ENCODE measurements at places on chromosomes 5 and 9. TPM values are rescaled to one million over a fixed set of nuclear protein-coding genes. Genes with fewer than 3 reads are reported as not detected.

The SAXO1 gene
- total RNA-seq, result not detected

The PCDHB15 gene
- total RNA-seq, result 1.8 TPM

The SPATA31C1 gene
- not detected for total RNA-seq

The GAS1 gene
- 61.3 TPM for total RNA-seq

The SYNPO gene
- total RNA-seq, result 8.4 TPM

The DRD1 gene
- total RNA-seq, result 0.80 TPM

DNA sequence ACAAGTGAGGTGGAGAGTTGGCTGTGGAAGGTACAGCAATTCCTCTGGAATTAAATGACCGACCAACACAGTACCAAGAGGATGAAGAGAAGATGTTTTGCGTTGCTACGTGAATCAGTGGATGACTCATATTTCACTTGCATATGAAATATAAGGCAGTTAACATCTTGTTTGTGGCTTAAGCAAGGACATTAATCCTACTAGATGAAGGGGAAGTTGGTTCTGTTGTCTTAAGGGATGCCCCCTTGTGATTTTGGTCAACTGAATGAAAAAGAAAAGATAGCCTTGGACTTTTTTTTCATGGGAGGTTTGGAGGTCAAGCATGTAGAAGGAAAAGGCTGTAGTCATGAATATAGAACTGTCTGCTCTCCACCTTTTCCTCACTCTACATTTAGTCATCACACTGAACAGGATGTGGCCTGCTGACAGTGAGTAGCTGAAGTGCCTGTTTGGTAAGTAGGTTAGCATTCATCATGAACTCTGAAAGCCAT, 33.9 kb downstream of the VLDLR start:
- no peaks in the 10 kb centered on the region for H3K27me3 ChIP-seq
- H3K4me1 ChIP-seq, result no peaks in the 10 kb centered on the region
- no peak for DNase-seq
- no peak overlapping the region for H3K4me3 ChIP-seq
- H3K36me3 ChIP-seq, result no peaks in the 10 kb centered on the region

- H3K27ac ChIP-seq, result no peak overlapping the region
- no peak overlapping the region for H3K4me3 ChIP-seq
- H3K36me3 ChIP-seq, result no peaks in the 10 kb centered on the region
- no peaks in the 10 kb centered on the region for H3K4me1 ChIP-seq
- no peaks in the 10 kb centered on the region for H3K27me3 ChIP-seq
- DNase-seq, result no peak
Measured at GRCh38 chr5:179115307-179115706, 55.1 kb downstream of the ZNF354C start.

- no peaks in the 10 kb centered on the region for H3K27me3 ChIP-seq
- H3K4me1 ChIP-seq, result peaks cover 4% of the 10 kb centered on the region
- no peak overlapping the region for H3K27ac ChIP-seq
- no peak overlapping the region for H3K4me3 ChIP-seq
- no peak for DNase-seq
- H3K36me3 ChIP-seq, result no peaks in the 10 kb centered on the region
Measured at GRCh38 chr9:107933516-107933915, 443.9 kb upstream of the KLF4 start.

DNA sequence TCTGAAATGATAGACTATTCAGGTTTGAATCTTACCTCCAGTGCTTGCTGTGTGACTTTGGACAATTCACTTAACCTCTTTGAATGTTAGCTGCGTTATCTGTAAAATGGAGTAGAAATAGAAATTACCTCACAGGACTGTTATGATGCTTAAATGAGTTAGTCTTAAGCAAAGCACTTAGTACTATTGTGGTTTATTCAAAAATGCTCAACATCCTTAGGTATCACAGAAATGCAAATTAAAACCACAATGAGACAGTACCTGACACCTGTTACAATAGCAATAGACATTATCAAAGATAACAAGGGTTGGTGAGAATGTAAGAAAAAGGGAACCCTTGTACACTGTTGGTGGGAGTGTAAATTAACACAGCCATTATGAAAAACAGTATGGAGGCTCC, 77.6 kb upstream of the FREM1 start:
- H3K27me3 ChIP-seq, result no peaks in the 10 kb centered on the region
- H3K4me3 ChIP-seq, result no peak overlapping the region
- H3K36me3 ChIP-seq, result no peaks in the 10 kb centered on the region
- DNase-seq, result no peak
- no peaks in the 10 kb centered on the region for H3K4me1 ChIP-seq
- H3K27ac ChIP-seq, result no peak overlapping the region

DNA sequence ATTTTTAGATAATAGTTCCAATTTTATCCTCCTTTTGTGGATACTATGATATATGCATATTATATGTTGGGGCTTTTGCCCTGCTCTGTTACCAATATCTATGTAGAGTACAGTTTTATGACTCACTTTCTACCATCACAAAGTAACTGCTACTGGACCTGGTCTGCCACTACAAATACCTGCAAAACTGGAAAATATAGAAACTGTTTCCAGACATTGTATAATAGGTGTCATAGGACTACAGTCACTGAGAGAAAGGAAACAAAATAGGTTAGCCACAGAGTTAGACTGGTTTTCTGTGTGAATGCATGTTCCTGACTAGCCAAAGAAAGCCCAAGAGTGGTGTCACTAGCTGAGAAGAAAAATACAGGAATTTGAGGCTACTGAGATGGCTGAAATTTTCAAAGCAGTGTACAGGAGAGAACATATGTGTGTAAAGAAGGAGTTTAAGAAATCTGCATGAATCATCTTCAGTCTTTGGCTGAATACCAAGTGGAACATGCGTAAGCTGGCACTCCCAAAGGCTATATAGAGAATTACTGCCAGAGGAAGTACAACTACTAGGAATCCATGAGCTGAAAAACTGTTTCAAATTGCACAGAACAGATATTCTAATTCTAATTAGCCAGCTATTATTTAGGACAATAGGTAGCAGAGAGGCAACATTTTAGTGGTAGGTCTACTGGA, 29.0 kb upstream of the FAM174A start:
- H3K4me3 ChIP-seq, result no peak overlapping the region
- no peaks in the 10 kb centered on the region for H3K27me3 ChIP-seq
- peak; percentile 30 for DNase-seq
- H3K4me1 ChIP-seq, result no peaks in the 10 kb centered on the region
- H3K27ac ChIP-seq, result no peak overlapping the region
- no peaks in the 10 kb centered on the region for H3K36me3 ChIP-seq

DNA sequence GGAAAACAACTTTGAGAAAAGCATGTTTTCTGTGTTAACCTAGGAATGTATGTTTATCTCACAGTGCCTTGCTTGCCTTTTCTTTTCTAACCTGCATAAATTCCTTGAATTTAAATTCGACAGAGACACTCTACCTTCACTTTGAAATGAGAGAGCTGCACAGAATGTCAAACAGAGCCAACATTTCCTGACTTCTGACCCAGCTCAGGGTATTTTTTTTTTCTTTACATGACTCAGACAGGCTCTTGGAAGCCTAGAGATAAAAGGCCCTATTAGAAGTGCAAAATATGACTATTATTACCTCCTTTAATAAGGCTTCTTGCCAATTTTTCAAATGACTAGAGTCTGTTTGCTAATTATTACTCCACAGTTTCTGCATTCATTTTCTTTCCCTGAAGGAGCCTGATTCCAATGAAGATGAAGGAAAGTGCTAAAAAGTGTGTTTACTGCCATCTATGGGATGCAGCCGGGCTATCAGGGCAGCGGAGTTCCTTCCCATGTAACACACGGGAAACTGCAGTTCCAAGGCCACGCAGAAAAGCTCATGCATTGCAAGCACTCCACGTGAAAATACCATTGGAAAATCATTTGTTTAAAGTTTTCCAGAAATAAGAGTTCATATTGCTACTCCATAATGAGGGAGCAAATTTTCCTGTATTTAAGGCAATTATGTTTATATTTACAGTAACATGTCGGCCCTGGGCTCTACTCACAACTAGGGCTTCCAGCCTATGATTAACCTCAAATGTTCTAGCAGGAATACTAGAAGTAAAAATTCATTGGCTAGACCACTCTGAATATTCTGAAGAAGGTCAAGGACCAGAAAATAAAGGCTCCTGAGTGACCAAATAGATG, 485.6 kb downstream of the ZSWIM6 start:
- no peaks in the 10 kb centered on the region for H3K36me3 ChIP-seq
- peaks cover 27% of the 10 kb centered on the region for H3K4me1 ChIP-seq
- H3K4me3 ChIP-seq, result no peak overlapping the region
- DNase-seq, result peak; percentile 76

- no peaks in the 10 kb centered on the region for H3K4me1 ChIP-seq
- H3K27me3 ChIP-seq, result no peaks in the 10 kb centered on the region
- no peak overlapping the region for H3K4me3 ChIP-seq
- DNase-seq, result no peak
Measured at GRCh38 chr9:111175350-111175749, 137.1 kb upstream of the LPAR1 start.

- no peaks in the 10 kb centered on the region for H3K27me3 ChIP-seq
- DNase-seq, result no peak
- no peak overlapping the region for H3K4me3 ChIP-seq
- H3K27ac ChIP-seq, result no peak overlapping the region
Measured at GRCh38 chr5:57439601-57440000, 43.0 kb downstream of the ACTBL2 start.

DNA sequence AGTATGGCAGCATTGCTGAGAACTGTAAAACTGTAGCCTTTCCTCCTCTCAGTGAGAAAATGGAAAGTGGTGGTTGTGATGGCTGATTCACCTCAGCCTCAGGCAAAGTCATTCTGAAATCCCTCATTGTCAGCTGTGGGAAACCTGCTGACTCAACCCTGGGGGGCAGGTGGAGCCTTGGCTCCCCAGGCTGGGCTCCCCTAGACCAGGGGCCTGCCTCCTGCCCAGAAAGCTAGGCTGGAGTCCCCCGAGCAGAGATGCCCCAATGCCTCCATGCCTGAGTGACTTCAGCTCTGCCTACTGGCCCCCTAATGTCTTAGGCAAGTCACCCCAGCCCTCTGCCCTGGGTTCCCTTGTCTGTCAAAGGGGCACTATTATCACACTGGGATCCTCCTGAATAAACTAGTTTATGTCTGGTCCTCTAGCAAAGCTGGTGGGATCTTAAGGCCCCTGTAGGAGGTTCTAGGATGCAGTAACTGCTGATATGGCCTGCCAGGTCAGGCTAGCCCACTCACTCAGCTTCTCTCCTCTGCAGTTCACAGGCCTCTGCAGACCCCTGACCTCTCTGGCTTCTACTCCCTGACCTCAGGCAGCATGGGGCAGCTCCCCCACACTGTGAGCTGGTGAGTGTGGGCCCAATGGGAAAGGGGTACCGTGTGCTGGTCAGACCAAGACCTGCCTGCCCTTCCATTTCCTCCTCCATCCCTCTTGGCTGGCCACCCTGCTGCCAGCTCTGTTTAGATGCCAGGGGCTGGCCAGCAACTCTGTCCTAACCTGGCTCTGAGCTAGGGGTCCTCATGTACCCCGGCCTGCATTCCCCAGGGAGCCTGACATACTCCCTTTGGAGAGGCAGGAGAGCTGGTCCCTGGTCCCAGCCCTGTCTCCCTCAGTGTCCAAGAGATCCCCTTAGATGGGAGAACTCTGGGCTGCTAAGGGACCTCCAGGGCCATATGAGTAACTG, 24.2 kb downstream of the TCF7 start:
- peaks cover 19% of the 10 kb centered on the region for H3K4me1 ChIP-seq
- DNase-seq, result no peak
- no peak overlapping the region for H3K4me3 ChIP-seq
- no peak overlapping the region for H3K27ac ChIP-seq

DNA sequence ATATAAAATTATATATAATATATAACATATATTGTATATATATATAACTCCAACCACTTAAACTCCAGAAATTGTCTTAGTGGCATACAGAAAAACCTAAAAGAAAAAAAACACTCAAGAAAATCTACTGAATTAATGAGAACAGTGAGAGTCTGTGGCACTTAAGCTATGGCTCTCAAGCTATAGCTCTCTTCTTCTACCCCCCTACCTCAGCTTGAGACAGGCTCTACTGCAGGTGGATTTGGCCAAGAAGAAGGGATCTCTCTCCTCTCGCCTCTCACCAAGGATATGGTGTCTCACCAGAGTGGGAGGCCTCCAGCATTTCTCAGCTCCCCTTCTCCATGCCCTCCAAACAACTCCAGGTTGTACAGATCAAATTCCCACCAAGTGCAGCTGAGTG, 64.5 kb upstream of the DAB2 start:
- H3K27ac ChIP-seq, result no peak overlapping the region
- no peaks in the 10 kb centered on the region for H3K27me3 ChIP-seq
- no peak for DNase-seq
